Heart right ventricle (tissue), 16 donors: ENCODE measurements at places on chromosomes 16 and 17. TPM values are rescaled to one million over a fixed set of nuclear protein-coding genes. Genes with fewer than 3 reads are reported as not detected.

DNA sequence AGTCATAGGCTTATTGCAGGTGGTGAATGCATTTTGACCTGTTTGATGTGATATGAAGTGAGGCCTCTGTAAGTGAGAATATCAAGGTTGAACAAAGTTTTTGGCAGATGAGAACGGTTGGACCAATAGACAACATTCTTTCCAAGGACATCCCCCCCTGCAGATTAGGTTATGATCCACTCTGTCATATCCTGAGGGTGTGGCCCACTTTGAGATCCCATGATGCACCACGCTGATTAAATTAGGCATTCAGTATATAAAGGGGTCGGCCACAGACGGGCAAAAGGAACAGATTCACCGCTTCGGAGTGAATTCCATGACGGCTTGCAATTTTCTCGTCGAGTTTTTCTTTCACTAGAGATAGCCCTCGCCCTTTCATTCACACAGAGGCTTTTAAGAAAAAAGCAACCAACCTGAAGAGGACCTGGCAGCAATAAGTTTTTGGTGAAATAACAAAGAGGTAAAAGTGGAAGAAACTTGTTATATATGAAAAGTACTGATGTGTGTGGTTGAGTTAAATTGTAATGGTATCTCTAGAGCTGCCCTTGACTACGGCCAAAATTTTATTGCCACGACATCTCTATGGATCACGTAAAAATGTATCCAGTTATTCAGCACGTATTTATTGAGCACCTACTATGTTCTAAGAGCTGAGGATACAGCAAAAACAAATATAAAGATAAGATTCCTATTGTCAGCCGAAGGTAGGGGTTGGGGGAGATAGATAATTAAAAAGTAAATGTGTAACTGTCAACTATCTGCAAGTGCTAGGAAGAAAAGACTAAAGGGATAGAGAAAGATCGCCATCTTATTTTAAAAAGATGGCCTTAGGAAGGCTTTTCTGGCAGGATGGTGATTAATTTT, 1.7 kb upstream of the RBBP6 start:
- H3K4me3 ChIP-seq = no peak overlapping the region

GRCh38 chr16:50428116-50428515, 59.3 kb upstream of the BRD7 start:
- H3K4me3 ChIP-seq = no peak overlapping the region
- no peak for DNase-seq
- peaks cover 12% of the 10 kb centered on the region for H3K27me3 ChIP-seq
- H3K27ac ChIP-seq = no peak overlapping the region
- H3K4me1 ChIP-seq = no peaks in the 10 kb centered on the region

GRCh38 chr16:79697562-79698112, 97.1 kb upstream of the MAF start:
- no peak overlapping the region for H3K4me3 ChIP-seq
- H3K36me3 ChIP-seq = no peaks in the 10 kb centered on the region
- no peaks in the 10 kb centered on the region for H3K27me3 ChIP-seq
- H3K4me1 ChIP-seq = peaks cover 12% of the 10 kb centered on the region
- no peak for DNase-seq

GRCh38 chr16:75593825-75594820, 27.9 kb downstream of the GABARAPL2 start:
- H3K27me3 ChIP-seq = no peaks in the 10 kb centered on the region
- no peak for DNase-seq
- peaks cover 28% of the 10 kb centered on the region for H3K36me3 ChIP-seq
- no peak overlapping the region for H3K27ac ChIP-seq

RNF135 gene
- 7.5 TPM for total RNA-seq
